ENCODE measurements at places on chromosomes 5 and 9.

GRCh38 chr9:130129432-130130061, 42.7 kb upstream of the NCS1 start:
- DNase-seq, result no peak

DNA sequence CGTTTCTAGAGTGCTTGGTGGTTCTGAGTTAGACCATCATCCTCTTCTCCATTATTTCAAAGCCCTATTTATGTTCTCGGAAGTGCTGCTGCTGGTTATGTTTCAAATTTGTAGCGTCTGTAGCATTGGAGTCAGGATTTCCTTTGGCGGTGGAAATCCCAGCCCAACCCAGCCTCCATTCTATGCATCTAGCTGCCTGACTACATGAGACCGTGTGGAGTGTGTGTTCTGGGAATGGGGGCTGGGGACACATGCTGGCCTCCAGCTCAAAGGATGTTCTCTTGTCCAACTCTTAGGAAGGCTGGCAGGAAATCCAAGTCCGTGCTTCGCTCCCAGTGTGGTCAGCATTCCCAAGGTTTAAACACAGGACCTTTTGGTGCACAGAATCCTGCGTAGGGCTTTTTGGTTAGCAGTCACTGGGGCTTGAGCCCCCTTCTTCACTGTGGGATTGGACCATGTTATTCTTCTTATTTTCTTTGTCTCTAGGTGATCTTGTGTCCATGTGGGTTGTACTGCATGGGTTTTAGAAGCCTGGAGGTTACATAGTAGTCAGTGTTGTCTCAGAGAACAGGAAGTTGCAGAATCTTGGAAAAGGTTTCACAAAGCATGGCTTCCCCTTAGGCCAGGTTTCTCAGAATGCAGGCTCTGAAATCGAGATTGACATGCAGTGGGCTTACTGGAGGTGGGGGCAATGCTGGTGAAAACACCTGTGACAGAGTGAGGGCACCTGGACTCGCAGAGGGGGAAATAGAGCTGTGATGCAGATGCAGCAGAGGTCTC, 132.2 kb downstream of the ARHGAP26 start:
- DNase-seq, result no peak

GRCh38 chr9:99235926-99236634, 14.0 kb downstream of the SEC61B start:
- DNase-seq, result no peak

DNA sequence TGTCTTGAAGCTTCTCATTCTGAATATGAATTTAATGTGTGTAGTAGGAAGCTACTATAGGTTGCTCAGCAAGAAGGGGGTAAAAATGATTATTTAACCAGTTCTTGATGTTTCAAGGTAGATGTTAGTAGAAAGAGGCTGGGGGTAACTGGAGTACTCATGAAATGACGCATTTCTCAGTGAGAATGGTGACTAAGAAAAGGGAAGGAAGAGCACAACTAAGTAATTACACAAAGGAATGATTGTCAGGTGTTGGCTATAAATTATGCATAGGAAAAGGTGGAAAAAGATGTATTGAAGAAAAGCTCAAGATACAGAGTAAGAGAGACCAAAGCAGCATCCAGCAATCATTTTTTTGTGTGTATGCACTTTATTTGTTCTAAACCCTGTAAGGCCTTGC, 1.4 kb upstream of the PSIP1 start:
- peak; percentile 30 for DNase-seq

GRCh38 chr5:6703806-6704205, 9.4 kb upstream of the TENT4A start:
- DNase-seq, result no peak

GRCh38 chr9:134236935-134237629, 72.7 kb upstream of the RNU6ATAC start:
- DNase-seq, result no peak

Measured in eye (tissue), 1 donor.